ENCODE measurements at places on chromosomes 5 and 9.

DNA sequence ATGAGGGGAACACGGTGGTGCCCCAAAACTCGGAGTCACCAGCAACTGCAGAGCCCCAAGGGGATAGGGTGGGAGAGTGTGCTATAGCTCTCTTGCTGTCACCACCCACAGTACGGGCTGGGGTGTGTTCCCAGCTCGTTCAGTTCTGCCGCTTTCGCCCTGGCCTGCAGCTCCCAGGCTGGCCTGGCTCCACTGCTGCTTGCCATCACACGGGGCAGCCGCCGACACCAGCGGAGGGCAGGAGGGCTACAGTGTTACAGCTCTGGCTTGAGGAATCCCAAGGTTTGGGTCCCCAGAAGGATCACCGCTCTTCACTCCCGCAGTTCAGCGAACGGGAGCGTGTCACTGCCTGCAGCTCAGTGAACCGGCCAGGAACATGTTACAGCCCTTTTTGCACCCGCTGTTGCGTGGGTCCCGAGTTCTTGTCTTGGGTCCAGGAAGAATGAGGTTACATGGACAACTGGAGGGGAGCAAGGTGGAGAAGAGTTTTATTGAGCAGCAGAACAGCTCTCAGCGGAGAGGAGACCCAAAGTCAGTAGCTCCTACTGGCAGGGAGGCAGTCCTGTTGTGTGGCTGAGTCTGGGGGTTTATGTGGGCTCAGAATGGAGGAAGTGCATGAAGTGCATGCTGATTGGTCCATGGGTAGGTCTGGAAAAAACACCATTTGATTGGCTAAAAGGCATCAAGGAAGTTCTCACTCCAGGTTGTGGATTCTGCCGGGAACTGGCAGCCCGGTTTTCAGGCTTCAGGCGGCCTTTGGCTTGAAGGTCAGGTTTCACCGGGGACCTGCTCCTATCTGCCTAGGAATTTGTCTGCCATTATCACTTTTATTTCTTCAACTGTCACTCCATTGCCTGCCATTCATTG is 113.4 kb downstream of the EHMT1 start:
- DNase-seq, result no peak

GRCh38 chr5:88089719-88090390 is 178.8 kb downstream of the TMEM161B start:
- no peak for DNase-seq

- DNase-seq, result no peak
These were observed 113.8 kb downstream of the TMEM161B start for GRCh38 chr5:88154891-88155290.

GRCh38 chr5:160278343-160278742 is 34.0 kb downstream of the CCNJL start:
- no peak for DNase-seq

- DNase-seq, result no peak
These were observed 149.3 kb downstream of the MELK start for GRCh38 chr9:36721846-36722588.

DNA sequence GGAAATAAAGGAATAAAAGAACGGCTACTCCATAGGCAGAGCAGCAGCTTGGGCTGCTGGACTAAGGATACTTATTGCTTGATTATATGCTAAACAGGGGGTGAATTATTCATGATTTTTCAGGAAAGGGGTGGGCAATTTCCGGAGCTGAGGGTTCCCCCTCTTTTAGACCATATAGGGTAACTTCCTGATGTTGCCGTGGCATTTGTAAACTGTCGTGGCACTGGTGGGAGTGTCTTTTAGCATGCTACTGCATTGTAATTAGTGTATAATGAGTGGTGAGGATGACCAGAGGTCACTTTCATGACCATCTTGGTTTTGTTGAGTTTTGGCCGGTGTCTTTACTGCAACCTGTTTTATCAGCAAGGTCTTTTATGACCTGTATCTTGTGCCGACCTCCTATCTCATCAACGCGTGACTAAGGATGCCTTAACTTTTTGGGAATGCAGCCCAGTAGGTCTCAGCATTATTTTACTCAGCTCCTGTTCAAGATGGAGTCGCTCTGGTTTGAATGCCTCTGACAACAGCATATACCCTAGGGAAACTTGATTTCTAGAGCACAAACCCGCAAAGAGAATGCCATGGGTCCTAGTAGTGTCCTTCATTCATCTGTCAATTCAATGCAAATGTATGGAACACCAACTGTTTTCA is 47.8 kb upstream of the PWWP2A start:
- DNase-seq, result no peak

GRCh38 chr5:61329550-61330128 is 2.4 kb upstream of the ZSWIM6 start:
- DNase-seq, result no peak

DNA sequence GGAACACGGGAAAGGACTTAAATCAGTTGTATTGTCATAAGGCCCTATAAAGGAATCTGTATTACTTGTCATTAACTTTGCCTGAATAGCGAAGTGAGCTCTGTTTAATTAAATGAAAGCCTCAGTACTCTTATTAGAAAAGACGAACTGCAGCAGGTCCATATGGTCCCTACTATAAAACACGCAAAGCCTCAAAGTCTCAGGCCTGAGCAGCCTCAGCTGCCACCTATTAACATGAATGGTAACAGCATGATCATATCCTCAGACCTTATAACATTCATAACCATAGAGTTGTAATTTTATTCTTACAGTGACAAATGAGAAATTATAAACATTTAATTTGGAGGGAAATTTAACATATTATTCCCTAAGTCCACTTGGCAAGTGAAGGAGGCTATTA is 1113.7 kb upstream of the WWC1 start:
- DNase-seq, result no peak

GRCh38 chr5:133287500-133287899 is 235.7 kb downstream of the HSPA4 start:
- peak; percentile 29 for DNase-seq

DNA sequence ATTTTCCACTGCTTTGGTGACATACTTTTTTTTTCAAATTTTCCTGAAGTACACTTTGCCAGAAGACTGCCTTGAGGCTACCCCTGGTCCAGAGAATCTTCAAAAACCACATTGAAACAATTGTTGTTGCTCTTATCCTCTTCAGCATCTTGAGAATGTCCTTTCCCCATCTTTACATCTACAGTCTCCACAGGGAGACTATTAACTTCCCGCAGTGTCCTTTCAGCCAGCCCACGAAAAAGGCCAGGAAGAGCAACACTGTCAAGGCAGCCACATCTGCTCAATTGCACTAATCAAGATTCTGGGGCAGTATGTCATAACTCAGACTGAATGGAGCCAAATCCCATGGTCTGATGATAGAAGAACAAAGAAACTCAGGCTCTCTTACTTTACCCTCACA is 148.3 kb downstream of the ENC1 start:
- DNase-seq, result peak; percentile 17

DNA sequence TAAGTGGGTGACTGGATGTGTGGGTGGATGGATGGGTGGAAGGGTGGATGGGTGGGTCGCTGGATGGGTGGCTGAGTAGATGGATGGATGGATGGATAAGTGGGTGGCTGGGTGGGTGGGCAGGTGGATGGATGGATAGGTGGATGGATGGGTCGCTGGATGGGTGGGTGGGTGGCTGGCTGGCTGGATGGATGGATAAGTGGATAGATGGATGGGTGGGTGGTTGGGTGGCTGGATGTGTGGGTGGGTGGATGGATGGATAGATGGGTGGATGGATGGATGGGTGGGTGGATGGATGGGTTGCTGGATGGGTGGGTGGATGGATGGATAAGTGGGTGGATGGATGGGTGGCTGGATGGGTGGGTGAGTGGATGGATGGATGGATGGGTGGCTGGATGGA is 27.3 kb upstream of the CEP72 start:
- no peak for DNase-seq

DNA sequence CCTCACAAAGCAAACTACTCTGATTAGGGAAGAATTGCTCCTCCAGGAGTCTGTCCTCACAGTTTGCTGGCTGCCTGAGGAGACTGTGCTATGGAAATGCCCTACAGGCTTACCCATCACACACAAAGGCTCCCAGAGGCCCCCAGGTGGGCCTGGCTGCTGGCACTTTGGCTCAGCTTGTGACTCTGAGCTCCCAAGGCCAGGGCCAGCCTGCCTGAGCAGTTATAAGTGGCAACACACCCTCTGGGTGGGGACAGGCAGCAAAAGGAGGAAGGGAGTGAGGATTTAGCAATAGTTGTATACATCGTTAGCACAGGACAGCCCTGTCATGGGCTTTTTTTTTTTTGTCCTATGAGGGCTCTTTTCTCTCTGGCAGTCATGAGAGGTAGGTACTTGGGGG is 103.5 kb downstream of the DAPK1 start:
- no peak for DNase-seq

DNA sequence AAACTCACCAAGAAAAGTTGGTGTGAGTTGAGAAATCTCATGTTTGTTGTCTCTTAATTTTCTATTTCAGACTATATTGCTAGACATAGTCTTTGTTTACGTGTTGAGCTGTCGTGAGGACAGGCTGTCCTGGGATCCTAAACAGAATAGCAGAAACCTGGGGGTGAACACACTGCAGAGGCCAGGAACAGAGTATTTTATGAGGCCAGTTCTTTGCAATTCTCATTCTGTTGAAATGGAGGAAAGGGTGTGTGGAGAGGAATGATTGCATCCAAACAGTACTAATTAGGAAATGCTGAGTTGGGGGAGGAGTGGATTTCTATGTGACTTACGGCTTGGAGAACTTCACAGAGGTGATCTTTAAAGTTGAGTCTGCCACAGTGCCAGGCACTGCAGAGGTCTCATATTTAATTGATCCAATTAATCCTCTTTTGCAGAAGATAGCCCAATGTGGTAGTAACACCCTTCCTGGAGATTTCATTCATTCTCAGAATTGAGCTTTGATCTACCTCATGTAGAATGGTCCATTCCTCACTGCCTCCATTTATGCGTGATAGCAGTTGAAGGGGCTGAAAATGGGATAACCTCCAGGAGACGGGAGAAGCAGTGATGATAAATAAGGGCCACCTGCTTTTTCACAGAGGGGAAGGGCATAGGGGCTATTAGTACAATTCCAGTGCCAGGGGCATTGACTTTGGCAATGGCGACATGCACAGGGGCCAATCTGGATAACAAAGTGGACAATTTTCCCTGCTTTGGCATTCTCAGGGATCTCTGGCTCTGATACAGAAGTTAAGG is 84.7 kb upstream of the TNFAIP8 start:
- no peak for DNase-seq

GRCh38 chr5:179115845-179116524 is 55.8 kb downstream of the ZNF354C start:
- no peak for DNase-seq

- peak; percentile 22 for DNase-seq
These were observed 730 bp downstream of the WWC1 start for GRCh38 chr5:168291964-168292785.

- no peak for DNase-seq
These were observed 53.5 kb downstream of the RNF38 start for GRCh38 chr9:36346569-36346968.

DNA sequence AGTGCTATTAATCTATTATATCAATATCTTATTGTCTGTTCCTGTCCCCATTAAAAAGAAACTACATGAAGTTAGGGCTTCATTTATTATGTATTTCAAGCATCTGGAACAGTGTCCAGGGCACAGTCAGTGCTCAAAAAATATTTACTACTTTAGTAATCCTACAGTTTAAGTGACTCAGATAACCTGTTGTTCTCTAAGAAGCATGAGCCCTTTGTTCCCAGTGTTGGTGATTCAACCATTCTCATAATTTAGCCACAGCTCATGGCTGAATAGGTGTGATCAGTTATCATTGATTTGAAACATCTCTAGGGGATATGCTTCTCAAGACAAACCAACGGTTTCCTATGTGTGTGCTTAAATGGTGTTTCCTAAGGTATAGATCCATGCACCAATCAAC is 292.7 kb downstream of the TMEM167A start:
- DNase-seq, result no peak

- DNase-seq, result no peak
These were observed 253.9 kb upstream of the PCSK5 start for GRCh38 chr9:75636427-75637045.

- no peak for DNase-seq
These were observed 455.4 kb downstream of the GADD45G start for GRCh38 chr9:90060256-90060655.

DNA sequence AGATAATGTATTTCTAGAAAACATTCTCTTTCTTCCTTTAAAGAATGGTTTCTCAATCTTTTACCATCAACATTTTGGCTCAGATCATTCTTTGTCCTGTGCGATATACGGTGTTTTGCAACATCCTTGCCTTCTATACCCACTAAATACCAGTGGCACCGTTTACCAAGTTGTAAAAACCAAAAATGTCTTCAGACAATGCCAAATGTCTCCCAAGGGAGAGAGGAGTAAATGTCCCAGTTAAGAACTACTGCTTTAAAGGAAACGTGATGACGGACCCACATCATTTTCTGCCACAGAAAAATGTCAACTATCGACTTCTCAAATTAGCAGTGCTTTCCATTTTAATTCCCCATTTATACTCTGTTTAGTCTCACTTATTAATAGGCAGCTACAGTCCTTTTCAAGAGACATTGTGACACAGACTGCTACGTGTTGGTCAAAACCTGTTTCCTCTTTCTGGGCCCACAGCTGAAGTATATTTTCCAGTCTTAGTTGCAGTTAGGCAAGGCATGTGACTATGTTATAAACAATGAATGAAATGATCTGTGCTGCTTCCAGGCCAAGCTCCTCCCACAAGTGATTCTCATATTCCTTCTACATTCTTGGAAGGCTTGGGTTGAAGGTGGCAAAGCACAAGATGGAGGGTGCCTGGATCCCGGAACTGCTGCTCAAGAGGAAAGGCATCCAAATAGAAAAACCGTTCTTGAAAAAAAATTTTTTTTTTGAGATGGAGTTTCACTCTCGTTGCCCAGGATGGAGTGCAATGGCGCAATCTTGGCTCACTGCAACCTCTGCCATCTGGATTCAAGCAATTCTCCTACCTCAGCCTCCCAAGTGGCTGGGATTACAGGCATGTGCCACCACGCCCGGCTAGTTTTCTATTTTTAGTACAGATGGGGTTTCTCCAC is 8.8 kb downstream of the PRXL2C start:
- DNase-seq, result peak; percentile 67

DNA sequence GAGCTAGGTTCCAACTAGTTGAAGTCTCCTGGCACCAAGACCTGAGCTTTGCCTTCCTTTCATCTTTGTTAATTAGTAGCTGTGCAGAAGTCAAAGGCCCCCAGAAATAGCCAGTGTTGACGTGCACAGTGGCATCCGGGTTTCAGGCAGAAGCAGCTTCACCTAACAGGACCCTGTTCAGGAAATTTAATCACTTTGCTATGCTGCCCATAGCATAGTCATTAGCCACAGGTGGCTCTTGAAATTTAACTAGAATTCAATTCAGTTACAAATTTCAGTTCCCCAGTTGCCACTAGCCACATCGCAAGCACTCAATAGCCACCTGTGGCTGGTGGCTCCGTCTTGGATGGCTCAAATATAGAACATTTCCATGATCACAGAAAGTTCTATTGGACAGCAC is 179.1 kb downstream of the GOLPH3 start:
- DNase-seq, result no peak

DNA sequence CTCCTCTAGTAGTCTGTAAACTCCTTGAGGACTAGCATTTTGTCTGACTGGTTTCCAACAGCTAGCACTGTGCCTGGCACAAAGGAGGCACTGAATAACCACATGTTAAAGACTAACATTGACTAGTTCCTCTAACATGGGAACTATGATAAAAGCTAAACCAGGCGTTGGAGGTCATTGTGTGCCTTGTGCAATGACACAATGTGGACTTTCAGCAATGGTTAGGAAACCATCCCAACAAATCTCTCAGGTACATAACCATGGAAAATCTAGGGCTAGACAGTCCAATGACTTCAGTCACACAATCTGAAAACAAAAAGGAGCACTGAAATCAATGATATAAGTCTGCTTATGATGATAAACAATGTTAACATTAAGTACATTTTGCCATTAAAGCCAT is 200.6 kb downstream of the DCP2 start:
- DNase-seq, result no peak

Data from fibroblast of upper back skin (primary cell).